Lung microvascular endothelial cell (primary cell): ENCODE measurements at places on chromosomes 3 and 15. TPM values are rescaled to one million over a fixed set of nuclear protein-coding genes. Genes with fewer than 3 reads are reported as not detected.

DNA sequence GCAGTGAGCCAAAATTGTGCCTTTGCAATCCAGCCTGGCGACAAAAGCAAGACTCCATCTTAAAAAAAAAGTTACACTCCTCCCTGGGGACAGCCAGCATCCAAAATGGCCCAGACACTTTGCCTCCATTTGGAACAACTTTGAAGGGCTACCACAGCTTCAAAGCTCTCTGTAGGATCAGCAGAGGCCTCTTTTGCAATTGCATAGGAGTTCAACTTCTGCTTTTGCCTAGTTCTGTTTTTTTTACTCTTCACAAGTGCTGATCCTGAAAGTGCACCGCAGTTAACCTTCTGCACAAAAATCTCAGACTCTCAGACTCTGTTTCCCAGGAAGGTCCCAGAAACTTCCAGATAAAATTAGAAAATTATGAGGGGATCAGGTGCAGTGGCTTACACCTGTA, 25.2 kb upstream of the SLC4A7 start:
- DNase-seq: no peak

DNA sequence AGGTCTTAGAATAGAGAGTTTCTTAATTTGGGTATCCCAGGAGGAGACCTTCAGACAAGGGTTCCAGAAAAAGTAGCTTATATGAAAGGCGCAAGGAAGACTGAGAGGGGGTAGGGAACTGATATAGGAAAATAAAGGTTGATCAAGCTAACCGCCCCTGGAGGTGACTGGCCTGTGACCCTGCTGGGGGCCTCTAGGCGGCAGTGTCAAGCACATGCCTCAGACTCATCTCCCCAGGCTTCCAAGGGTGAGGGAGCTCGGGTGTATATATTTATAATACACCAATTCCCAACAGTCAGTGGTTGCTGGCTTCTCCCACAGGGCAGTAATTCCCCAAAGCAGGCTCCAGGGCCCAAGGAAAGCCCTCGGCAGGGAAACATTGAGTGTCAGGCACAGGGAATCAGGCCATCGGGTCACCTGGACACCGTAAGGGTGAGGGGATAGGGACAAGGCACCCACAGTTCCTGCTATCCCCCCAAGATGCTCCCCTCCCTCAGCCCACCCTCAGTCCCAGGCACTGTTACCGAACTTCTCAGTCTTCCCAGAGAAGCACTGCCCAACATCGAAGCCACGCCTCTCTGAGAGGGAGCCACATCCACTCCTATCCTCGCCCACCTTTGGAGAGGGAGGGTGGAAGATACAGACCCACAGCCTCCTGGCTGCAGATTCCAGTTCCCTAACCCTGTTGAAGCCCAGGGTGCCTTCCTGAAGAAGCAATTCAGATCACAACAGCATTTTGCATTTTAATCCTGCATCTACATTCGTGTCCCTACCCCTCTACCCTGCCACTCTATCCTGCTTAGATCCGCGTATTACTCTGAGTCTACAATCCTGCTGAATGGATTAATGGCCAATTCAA, 19.5 kb upstream of the CAV3 start:
- DNase-seq: no peak

The MCF2L2 gene
- total RNA-seq: 0.20 and 0.22 TPM in 2 replicates

- no peak for DNase-seq
These were observed 57.9 kb upstream of the DCUN1D1 start for GRCh38 chr3:183038221-183038620.

The P2RY13 gene
- not detected in 2 replicates for total RNA-seq

- DNase-seq: peak; percentile 22
These were observed 660 bp downstream of the ZNF106 start for GRCh38 chr15:42490291-42490670.

DNA sequence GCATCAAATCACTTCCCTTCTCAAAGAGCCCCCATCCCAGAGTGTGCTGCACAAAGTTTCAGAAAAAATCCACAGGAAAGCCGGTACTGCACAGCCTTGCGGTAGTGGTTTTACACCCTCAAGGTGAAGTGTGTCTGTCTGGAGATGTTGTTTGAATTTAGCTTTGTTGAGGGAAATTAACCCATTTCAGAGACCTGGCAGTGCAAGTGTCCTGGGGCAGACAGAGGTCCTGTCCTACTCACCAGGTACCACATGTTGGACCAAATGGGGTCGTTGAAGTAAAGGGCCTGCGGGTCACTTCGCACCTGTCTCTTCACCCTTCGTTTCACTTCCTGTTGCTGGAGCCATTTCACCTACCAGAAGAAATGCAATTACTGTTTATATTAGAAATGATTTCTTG, 57.8 kb downstream of the PCSK6 start:
- no peak for DNase-seq

GRCh38 chr15:80659375-80659774, 35.7 kb upstream of the ABHD17C start:
- DNase-seq: no peak

DNA sequence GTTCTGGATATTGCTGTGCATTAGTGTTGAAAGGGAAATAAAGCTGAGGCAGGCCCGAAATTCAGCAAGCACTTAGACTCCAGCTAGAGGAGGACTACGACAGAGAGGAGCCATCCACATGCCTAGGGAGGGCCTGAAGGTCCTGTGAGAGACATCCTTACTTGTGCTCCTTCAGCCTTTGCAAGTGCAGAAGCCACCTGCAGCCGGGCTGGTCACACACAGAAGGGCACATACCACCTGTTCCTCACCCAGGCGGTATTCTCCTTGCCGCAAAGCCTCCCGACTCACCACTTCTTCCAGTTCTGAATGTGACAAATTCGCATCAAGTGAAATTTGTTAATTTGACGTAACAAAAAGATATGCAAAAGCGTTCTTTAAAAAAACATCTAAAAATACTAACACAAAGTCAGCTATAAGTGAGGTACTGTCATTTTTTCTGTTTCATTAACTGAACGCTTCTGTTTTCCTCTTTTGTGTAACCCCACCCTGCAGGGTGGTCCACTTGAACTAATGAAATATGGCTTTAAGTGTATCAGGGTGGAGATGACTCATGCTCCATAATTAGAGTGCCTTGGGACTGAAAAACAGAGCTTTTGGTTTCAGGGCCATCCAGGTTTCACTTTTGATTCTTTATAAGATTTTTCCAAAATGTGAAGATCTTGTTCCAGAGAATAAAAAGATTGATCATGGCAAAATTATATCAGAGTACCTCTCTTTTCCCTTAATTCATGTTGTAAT, 467.9 kb upstream of the ATP11B start:
- no peak for DNase-seq
